Osteoblast (primary cell): ENCODE measurements at places on chromosomes 16 and 17.

DNA sequence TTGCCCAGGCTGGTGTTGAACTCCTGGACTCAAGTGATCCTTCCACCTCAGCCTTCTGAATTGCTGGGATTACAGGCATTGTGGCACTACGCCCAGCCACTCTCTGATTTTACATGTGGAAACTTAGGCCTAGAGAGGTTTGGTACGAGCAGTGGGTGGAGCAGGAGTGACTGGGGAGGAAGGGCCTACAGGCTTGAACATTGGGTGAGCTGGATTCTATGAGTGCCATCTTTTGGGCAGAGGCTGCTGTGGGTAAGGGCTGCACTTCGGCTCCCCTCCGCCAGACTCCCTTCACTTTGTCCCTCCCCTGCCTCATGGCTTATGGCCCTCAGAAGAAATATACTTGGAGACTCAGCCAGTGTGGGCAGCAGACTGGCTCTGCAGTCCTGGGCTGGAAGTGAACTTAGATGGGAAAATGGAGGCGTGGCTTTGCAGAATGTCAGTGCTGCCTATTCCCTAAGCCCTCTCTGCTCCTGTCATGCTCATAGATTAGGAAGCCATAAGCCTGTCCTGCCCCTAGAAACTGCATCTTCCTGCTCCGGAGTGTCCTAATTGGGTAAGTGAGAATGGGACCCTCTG is 9.5 kb upstream of the MRC2 start:
- no peak for DNase-seq

- no peak for DNase-seq
Observed at GRCh38 chr16:20089246-20089965, 15.7 kb upstream of the GPR139 start.

DNA sequence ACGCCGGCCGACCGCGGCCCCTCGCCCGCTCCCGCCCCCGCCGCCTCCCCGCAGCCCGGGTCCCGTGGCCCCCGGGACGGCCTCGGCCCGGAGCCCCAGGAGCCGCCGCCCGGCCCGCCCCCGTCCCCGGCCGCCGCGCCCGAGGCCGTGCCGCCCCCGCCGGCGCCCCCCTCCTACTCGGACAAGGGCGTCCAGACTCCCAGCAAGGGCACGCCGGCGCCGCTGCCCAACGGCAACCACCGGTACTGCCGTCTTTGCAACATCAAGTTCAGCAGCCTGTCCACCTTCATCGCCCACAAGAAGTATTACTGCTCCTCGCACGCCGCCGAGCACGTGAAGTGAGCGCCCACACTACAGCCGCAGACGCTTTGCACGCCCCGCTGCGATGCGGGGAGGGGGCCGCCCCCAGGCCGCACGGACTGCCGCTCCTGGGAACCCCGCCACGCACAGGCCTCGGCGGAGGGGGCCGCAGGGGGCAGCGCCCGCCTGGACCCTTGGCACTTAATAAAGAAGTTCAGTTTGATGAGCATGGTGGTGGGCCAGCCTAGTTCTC is 35.5 kb upstream of the ZC3H18 start:
- peak; percentile 98 for DNase-seq

- DNase-seq, result peak; percentile 72
Observed at GRCh38 chr17:9842057-9842758, 16.5 kb downstream of the GLP2R start.

DNA sequence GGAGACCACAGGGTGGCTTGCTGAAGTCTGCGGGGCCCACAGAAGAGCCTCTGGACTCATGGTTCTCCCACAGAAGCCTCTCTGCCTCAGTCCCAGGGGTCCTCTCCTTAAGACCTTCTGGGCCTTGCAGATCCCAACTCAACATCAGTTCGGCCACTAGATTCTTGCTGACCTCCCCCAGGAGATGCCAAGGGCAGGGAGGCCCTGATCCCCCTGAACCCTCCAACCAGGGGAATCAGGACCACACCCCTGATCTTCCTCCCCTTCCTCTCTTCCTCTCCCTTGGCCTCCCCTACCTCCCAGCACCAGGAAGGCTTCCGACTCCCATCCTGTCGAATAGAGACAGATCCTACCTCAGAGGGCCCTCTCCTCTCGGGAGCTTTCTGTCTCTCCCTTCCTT is 53.4 kb downstream of the NOS2 start:
- no peak for DNase-seq

- DNase-seq, result peak; percentile 89
Observed at GRCh38 chr17:78899361-78900260, 3.4 kb downstream of the CEP295NL start.

DNA sequence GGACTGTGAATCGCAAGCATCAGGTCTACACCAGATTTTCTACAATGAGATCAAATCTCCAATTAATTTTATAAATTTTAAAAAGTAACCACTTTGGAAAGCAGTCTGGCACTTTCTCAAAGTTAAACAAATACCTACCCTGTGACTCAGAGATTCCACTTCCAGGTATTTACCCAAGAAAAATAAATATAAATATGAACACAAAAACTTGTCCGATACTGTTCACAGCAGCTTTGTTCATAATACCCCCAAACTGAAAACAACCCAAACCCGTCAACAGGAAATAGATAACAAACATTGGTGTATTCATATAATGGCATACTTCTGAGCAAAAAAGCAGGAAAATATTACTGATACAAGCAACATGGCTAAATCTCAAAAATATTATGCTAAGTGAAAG is 12.1 kb downstream of the ZDHHC7 start:
- DNase-seq, result no peak

DNA sequence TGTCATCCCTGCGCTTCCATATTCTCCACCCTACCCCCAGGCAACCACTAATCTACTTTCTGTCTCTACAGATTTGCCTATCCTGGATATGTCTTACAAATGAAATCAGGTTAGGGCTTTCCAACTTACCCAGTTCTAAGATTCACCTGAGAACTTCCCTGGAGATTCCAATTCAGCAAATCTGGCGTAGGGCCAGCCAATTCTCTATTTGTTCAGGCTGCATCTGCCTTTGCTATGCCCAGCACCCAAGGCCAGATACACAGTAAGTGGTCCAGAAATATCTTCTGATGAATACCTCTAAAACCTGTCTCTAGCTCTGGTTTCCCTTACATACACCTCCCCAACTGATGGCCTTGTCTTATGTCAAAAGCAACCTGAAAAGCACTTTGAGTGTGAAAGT is 10.4 kb upstream of the CTCF start:
- DNase-seq, result no peak

- no peak for DNase-seq
Observed at GRCh38 chr16:13936596-13937081, 16.7 kb downstream of the ERCC4 start.

DNA sequence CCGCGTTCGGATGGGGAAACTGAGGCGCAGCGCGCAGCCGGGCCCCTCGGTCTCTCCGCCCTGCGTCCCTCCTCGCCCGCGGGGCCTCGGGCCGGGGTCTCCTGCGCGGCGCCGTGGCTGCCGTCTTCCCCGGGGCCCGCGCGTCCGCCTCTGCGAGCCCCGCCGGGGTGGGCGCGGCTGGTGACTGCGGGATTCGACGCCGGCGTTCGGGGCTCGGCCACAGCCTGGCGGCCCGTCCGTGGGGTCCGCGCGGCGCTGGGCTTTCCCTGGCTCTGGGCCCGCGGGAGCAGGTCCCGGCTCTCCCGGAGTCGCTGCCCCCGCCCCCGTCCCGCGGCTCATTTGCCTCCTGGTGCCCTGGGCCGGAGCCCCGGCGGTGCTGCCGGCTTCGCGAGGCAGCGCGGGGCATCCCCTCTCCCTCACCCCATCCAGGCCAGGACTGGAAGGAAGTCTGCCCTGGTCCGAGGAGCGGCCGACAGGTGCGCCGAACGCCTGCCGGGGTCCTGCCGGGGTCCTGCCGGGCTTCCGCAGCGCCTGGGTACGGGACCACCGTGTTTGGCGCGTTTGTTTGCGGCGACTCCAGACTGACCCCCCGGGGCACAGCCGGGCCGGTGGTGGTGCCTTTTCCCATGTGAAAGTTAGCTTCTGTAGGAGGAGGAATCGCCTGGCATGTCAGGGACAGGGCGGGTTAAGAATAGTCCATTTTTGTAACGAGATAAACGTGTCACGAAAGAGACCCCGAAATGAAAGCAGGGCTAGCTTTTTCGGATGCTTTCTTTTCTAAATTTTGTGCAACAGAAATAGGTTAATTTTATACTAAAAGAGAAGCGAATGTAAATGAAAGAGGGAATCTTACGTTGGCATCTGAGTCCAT is 671 bp downstream of the CHMP6 start:
- DNase-seq, result peak; percentile 96

GRCh38 chr16:17211797-17212196 is 259.0 kb downstream of the XYLT1 start:
- no peak for DNase-seq

GRCh38 chr16:50002190-50002589 is 22.8 kb upstream of the CNEP1R1 start:
- DNase-seq, result no peak

GRCh38 chr17:54007855-54008254 is 185.1 kb downstream of the KIF2B start:
- no peak for DNase-seq

DNA sequence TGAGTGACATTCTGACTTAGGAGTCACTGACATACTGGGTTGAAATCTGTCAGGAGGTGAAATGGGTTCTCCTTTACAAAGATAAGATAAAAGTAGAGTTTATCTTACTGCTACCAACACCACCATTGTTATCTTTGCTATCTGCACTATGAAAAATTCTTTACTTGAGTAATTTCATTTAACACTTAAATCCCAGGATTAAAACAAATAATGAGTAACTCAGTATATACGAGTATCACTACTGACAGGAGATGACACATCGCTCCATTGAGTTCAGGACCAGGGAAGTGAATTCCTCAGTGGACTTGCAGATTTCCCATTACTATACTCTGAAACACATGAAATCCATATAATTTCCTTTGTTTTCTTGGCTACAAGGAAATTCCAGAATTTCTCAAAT is 242.1 kb upstream of the NLRP1 start:
- DNase-seq, result no peak

GRCh38 chr17:33140413-33141099 is 148.9 kb downstream of the SPACA3 start:
- no peak for DNase-seq

GRCh38 chr17:73792994-73793393 is 148.7 kb upstream of the SDK2 start:
- DNase-seq, result no peak

DNA sequence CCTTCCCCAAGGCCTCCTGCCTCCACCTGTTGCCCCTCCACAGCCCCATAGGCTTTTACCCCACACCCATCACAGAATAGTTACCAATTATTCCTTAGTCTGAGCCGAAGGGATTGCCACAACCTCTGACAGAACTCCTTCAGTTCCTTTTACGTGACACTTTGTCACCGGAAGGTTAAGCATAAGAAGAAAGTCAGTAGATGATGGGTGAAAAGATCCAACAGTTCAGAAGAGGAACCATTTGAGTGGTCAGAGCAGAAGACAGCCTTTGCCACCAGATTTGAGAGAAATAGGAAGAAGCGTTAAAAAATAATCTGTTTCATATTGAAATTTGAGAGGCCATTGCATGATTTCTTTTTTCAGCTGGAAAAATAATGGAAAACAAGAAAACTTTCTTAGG is 1.2 kb downstream of the SRR start:
- no peak for DNase-seq

- DNase-seq, result peak; percentile 79
Observed at GRCh38 chr17:58341861-58342475, 10.0 kb downstream of the SUPT4H1 start.

DNA sequence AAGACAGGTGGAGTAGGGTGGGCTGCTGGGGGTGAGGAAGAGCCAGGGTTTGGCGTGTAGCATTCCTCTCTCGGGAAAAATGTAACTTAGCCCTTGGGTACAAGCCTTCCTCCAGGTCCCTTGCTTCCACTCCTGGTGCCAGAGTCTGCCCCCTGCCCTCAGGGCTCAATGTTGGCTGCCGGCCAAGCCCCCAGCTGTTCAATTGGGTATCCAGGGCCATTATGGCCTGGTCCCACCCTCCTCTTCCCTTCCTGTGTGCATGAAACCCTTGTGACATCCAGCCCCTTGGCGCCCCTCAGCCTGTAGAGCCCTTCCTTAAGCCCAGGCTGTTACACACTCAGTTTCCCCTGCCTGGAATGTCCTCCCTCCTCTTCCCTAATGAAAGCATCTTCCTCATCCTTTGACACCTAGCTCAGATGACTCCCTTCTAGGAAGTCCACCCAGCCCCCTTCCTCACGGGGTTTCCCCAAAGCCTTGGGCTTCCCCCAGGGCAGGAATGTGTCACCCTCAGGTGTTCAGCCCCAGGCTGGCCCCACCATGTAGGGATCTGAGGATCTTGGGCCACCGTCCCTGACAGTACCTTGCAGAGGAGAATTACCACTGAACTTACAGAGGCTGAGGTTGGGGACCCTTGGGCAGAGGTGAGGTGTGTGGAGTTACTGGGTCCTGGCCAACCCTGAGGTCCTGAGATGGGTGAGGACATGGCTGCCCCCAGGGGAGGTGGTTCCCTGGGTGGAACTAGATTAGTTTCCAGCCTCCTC is 30.0 kb downstream of the B9D1 start:
- DNase-seq, result peak; percentile 45

GRCh38 chr16:84806256-84806889 is 13.4 kb upstream of the CRISPLD2 start:
- DNase-seq, result peak; percentile 97

GRCh38 chr17:35372846-35373533 is 431 bp downstream of the SLFN11 start:
- DNase-seq, result peak; percentile 72
